ENCODE measurements at places on chromosomes 1 and 21.
A peak's percentile ranks its signal among the peaks of the same experiment; 100 is the strongest.

DNA sequence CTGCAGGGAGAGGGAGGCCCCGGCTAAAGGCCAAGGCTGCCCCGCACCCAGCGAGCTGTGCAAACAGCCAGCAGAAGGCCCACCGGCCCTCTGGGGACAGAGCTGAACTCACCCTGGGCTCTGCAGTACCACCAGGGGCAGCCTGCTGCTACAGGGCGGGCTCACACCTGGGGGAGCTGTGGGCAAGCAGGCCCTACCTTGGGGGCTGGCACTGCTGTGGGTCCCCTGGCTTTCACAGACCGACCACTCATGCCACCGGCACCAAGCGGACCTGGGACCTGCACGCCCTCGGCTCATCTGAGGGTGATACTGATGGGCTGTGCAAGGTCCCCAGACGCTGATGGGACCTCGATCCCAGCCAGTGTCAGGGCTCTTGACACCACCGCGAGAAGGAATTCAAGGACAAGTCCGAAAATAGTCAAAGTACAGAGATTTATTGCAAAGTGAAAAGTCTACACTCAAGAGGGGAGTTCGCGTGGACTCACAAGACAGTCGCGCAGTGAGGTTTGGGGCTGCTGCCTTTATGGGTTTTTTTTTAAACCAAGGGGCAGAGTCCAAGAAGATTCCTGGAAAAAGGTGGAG is 61.0 kb upstream of the ADARB1 start:
- DNase-seq: peak; percentile 36

DNA sequence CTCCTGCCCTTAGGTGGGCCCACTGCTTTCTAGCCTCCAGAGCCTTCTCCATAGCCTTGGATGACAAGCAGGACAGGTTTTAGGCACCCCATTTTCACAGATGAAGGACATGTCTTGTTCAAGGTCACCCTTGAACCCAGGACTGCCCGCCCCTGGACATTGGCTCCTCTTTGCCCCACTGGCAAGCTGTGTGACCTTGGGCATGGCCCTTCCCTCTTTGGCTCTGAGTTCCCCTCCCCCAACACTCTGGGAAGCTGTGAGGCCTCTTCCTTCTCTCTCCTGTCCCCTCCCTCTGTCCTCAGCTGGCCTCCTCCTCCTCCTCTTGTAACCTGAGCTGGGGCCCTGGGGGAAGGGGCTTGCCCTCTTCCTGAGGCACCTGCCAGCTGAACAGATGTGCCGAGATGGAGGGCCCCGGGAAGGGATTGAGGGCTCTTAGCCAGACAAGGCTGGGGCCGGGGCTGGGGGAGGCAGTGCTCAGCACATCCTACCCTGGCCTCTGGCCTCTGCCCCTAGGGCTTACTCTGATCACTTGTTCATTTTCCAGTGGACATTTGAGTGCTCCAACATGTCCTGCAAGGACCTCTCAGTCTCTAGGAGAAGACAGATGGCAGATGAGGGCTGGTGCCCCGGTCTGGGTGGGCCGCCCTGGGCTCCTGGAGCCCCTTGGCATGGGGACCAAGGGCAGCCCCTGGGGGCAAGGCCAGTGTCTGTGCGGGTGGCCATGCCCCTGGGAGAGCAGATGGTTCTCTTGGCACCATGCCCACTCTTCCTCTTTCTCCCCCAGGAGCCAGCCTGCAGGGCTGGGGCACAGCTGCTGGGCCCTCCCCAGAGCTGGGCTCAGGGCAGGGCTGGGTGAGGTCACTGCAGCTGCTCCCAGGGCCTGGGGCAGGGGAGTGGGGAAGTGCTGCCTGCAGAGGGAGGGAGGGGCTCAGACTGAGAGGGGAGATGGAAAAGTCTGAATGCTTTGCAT is 10.7 kb downstream of the FOXO6 start:
- DNase-seq: peak; percentile 87

GRCh38 chr1:175152006-175152652 is 40.4 kb downstream of the KIAA0040 start:
- DNase-seq: peak; percentile 85

GRCh38 chr1:84823991-84824390 is 69.0 kb downstream of the LPAR3 start:
- no peak for DNase-seq

- no peak for DNase-seq
Measured at GRCh38 chr1:103327054-103327719, 198.3 kb upstream of the RNPC3 start.

GRCh38 chr1:24683713-24684162 is 40.6 kb downstream of the SRRM1 start:
- DNase-seq: no peak

GRCh38 chr1:195328102-195328501 is 1280.1 kb downstream of the KCNT2 start:
- no peak for DNase-seq

DNA sequence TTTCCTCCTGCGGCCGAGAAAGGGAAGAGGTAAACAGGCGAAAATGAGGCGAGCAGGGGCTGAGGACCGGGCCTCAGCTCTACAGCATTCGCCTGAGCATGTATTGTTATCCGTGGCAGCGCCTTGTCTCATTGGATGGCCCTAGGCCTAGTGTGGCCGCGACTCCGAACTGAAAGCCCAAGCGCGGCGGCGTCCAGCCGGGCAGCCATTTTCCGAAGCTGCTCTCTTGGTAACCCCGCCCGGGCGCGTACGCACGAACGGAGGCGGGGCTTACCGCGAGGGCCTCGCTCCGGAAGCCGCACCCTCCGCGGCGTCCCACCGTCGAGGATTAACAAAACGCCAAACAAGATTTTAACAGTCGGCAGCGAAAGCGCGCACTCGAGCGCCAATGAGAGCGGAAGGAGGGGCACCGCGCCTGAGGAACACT is 797 bp upstream of the USP1 start:
- DNase-seq: peak; percentile 96

DNA sequence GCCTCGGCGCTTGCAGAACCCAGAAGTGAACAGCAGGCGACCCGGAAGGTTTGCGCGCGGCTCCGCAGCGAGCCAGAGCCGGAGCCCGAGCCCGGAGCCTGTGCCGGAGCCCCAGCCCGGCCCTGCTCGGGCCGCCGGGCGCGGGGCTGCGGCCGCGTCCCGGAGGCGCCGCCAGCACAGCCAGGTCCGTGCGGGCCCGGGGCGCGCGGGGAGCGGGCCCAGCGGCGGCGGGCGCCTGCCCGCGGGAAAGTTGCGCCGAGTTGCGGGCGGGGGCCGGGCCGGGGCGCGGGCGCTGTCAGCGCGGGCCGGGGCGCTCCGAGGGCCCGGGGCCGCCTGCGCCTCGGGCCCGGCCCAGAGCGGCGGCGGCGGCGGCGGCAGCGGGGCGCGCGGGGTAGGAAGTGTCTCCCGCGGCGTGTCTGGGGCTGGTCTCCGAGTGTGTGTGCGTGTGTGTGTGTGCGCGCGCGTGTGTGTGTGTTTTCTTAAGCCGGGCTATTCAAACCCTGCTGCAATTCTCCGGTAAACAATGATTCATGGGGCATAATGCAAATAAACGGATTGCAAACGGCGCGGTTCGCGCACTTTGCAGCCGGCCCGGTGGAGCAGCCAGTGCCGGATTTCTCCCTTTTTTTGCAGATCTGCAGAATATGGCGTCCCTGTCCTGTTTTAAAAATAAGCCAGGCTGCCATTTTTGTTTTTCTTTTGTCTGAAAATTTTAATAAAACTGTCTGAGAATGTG is at the start of gene ZNF362:
ZNF362 (plus strand) TSS at position 22 of the 736 bp plus-strand sequence. CDS start 14,083 bp downstream, outside the sequence.
- peak; percentile 62 for DNase-seq

All from WTC11 (cell line).